GDM1 (cell line): ENCODE measurements at places on chromosomes 7 and 10.

DNA sequence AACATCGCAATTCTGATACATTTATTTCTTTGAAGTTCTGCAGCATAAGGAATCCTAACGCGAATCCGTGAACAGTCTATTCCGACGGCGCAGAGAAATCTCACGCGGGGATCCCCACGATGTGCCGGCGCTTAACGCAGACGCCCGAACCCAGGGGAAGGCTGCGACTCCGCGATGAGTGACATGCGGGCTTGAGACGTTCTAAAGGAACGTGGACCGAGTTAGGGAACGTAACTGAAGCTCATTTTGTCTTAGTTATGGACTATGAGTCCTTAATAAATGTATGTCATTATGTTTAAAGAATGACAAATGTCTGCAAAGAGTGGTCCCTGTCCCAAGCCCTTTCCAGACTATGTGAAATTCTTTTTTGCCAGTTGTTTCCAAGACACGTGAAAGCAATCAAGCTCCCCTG is 995 bp upstream of the PARD3 start:
- DNase-seq = no peak

- no peak for DNase-seq
Measured at GRCh38 chr7:1428941-1429501, 30.2 kb downstream of the MICALL2 start.

GRCh38 chr7:2613931-2614600 is 17.7 kb upstream of the TTYH3 start:
- DNase-seq = no peak

DNA sequence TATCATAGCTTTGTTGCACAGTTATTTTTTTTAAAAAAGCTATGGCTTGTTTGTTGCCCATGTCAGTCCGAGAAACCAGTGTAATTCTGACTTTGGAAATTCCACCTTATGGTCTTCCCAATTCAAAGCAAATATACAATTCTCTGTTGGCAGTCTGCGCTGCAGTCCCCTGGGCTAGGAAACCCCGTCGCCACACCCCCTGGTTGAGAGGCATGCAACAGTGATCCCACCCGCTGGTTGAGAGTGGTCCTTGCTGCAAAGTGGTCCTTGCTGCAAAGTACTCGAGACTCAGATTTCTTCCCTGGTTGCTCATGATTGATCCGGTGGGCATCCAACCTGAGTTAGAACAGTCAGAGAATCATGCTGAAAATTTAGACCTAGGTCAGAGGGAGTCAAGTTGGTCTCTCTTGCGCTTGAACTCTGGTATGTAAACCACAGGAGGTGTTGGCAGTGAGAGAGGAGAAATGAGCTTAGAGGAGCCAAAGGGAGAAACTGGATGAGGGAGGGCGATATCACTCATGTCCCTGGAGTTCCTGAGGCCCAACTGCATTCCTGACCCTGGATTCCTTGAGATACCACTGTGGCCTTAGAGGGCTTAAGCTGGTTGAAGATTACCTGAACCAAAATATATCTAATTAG is 45.0 kb upstream of the STK17A start:
- no peak for DNase-seq

DNA sequence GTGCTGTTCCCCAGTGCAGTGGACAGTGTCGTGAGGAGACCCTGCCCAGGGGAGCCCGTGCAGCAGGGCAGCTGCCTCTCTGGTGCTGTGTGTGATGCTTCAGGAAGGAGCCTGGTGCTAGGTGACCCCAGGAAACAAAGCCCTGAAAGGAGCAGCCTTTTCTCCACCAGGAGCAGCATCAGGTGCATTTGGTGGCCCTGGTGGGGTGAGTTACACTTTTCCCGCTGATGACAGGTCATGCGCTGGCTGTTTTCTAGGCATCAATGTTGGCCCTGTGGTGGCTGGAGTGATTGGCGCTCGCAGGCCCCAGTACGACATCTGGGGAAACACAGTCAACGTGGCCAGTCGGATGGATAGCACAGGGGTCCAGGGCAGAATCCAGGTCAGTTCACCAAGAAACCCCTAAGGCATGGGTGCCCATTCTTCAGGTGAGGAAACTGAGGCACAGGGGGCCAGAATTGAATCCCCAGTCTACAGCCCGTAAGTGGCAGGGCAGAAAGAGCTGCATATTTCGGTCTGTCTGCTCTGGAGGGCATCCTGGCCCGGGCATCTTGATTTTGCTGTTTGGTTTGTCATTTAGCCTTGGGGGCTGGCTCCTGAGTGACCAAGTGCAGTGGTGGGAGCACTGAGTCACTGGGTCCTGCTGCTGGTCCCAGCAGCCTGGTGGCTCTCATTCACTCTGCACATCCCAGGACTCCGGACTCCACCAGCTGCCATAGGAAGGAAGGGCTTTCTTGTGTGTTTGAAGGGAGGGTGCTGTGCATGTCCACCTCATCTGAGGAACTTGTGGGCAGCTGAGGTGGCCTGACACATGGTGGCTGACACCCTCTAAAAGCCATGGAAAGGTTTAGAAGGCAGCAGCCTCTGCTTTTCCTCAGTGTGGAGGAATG is 136.3 kb downstream of the ADCY1 start:
- DNase-seq = no peak

- DNase-seq = no peak
Measured at GRCh38 chr7:112296432-112296831, 89.9 kb downstream of the ZNF277 start.

DNA sequence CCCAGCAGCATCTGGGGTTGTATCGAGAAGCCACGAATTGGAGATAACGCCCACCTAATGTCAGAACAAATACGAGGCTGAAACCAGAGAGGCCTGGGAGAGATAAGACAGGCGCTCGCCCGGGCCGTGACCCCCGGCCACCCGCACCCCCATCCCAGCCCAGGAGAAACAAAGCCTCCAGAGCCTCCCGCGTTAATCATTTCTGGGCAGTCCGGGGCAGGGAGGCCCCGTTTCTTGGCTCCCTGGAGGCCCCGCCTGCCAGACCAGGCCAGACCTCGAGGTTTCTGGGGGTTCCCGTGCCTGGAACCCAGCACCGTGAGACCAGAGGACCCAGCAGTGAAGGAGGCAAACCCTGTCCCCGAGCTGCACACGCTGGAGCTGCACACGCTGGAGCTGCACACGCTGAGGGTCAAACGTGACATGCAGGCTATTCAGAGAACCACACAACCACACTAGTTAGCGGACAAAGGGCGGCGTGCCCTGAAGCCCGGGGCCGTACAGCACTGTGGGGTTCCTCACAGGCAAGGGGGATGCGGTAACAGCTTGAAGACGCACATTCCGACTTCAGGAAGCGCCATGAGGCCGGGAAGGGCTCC is 53.4 kb downstream of the FOXL3 start:
- DNase-seq = no peak

DNA sequence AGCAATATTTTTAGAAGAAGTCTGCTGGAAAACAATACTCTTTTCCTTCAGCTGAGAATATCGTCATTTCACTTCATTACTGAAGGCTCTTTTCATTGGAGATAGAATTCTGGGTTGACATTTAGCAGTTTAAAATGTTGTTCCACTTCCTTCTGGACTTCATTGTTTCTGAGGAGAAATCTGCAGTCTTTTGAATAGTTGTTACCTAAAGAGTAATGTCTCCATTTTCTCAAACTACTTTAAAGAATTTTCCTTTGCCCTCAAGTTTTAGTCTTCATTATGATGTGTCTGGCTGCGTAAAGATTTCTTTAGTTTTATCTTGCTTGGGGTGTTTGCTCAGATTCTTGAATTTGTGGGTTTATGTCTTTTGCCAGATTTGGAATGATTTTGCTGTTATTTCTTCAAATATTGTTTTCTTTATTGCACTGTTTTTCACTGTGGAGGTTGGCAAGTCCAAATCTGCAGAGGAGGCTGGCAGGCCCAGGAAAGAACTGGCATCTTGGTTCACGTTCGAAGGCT is 136.3 kb downstream of the DNAJB6 start:
- no peak for DNase-seq

GRCh38 chr7:30134611-30135300 is at the start of gene MTURN:
Gene MTURN, plus strand, starts transcription at chr7:30134986. Its CDS starts 151 bp downstream, at chr7:30135137.
- DNase-seq = peak; percentile 70

- DNase-seq = no peak
Measured at GRCh38 chr10:76082956-76083355, 651.5 kb downstream of the LRMDA start.

DNA sequence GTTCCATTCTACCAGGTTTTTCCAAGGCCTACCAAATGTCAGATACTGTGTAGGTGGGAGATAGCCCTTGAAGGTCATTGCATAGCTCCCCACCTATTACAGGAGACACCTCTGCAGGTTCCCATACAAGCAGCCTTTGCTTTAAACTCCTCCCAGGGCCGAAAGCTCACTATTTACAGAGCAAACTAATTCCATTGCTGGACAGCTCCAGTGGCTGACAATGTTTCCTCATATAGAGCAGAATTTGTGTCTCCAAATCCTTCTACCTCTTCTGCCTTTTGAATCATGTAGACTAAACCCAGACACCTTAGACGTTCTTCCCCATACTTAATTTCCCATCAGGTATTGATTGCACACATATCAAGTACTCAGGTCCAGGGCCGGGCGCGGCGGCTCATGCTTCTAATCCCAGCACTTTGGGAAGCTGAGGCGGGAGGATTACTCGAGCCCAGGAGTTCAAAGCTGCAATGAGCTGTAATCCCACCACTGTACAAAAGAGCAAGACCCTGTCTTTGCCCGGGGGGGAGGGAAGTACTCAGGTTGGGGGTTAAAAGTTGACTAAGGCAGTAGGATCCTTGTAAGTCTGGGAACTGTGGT is 2.1 kb downstream of the CNNM1 start:
- no peak for DNase-seq

DNA sequence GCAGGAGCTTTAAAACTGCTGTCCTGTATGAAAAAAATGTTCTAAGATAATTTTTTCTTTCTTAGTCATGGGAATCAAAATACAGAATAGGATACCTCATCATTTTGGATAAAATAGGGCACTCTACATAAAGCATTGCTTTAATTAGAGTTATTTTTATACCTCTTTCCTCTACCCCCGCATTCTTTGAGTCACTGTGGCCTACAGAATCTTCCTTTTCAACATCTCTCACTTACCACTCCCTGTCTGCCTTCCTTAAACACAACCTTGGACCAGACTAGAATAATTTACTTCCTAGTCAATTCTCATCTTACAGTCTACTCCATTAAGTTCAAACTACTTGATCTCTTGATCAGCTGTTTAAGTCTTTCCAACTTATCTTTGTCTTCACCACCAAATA is 462.3 kb downstream of the PHTF2 start:
- no peak for DNase-seq

DNA sequence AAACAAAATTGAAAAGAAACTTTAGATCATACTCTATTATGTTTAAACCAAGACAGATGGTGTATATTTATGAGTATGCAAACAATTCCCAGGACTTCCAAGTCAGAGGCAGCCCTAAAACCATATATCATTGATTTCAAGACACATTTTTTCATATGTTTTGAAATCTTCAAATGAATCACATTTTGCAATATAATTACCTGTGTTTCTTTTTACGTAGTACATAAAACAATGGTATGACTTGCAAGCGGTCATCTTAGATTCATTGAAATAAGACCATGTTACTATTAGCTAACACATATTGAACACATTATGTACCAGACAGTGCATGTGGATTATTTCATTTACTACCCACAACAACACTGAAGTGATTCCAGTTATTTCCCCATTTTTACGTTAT is 14.9 kb downstream of the SMURF1 start:
- no peak for DNase-seq

DNA sequence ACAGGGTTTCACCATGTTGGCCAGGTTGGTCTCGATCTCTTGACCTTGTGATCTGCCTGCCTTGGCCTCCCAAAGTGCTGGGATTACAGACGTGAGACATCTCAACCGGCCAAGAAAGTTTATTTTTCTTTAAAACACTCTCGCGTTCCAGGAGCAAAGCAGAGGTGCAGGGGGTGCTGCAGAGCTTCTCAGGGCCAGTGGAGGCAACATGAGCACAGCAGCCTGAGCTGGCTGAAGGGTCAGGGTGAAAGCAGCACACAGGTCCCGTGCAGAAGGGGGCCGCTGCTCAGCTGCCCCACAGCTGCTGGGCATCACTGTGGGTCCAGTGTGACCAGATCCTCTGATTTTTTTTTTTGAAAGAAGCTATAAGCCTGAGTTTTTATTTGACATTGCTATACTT is 46.1 kb downstream of the EPHB4 start:
- no peak for DNase-seq

GRCh38 chr10:116691635-116692034 is 50.7 kb downstream of the HSPA12A start:
- DNase-seq = no peak

GRCh38 chr10:26534384-26534783 is 96.2 kb downstream of the APBB1IP start:
- no peak for DNase-seq

GRCh38 chr10:103983367-103983911 is 16.5 kb downstream of the SLK start:
- peak; percentile 50 for DNase-seq

GRCh38 chr7:7051206-7051877 is 131.0 kb upstream of the C1GALT1 start:
- no peak for DNase-seq

DNA sequence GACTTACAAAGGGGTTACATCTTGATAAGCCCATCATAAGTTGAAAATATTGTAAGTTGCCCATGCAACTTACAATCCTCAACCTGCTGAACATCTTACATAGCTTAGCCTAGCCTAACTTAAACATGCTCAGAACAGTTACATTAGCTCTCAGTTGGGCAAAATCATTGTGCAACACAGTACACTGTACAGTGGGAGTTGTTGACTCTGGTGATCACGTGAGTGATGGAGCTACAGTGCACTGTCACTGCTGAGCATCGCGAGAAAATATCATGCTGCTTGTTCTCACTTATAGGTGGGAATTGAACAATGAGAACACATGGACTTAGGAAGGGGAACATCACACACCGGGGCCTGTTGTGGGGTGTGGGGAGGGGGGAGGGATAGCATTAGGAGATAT is 214.9 kb upstream of the ZMIZ1 start:
- DNase-seq = no peak

DNA sequence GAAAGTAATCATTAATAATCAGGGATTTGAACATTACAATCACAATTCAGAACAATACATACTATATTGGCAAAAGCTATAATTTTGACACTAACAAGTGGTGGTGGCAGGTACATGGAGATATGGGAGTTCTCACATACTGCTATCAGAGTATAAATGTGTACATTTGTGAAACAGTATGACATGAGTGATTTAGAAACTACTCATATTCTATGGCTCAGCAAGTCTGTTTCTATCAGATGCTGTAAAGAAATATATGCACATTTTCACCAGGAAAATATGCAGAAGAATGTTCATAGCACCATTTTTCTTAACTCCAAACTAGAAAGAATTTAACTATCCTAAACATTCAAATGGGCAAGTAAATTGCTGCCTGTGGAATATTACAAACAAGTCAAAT is 620.0 kb downstream of the SH2D4B start:
- no peak for DNase-seq

GRCh38 chr7:136998495-136998894 is 130.0 kb downstream of the CHRM2 start:
- DNase-seq = no peak

DNA sequence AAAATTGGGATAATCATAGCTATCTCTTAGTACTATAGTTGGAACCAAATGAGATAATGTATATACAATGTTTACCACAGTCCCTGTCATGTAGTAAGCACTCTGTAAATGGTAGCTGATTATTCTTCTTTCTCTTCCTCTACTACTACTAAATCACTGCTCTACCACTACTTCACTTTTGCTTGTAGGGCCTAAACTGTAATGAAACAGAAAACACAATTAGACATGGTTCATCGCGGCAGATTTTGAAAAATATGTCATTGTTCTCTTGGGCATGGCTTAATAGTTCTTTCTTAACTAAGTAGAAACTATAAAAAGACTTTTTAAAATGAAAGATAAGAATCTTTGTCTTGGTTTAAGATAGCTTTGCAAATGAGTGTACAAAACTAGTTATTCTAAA is 34.9 kb downstream of the R3HCC1L start:
- DNase-seq = no peak

GRCh38 chr7:92699966-92700514 is 109.8 kb upstream of the FAM133B start:
- no peak for DNase-seq
